ENCODE measurements at places on chromosomes 2 and 18.

GRCh38 chr2:215796140-215796855 lies 217.1 kb downstream of the MREG start:
- DNase-seq, result no peak

DNA sequence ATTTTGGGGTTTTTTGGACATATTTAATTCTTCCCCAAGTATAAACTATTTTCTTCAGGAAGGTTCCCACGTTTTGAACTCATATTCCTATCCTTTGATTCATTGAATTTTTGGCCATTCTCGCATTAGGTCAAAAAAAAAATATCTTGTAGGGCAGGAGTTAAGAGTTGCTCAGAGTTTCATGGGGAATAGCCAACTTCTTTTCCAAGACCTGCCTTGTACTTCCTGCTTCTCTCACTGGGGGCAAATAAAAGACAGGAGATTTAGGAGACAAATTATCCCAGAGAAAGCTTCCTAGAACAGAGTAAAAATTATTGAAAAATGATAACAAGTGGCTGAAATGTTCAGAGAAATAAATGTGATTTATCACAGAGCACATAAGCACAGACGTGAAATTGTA lies 55.2 kb upstream of the BCL11A start:
- DNase-seq, result no peak

DNA sequence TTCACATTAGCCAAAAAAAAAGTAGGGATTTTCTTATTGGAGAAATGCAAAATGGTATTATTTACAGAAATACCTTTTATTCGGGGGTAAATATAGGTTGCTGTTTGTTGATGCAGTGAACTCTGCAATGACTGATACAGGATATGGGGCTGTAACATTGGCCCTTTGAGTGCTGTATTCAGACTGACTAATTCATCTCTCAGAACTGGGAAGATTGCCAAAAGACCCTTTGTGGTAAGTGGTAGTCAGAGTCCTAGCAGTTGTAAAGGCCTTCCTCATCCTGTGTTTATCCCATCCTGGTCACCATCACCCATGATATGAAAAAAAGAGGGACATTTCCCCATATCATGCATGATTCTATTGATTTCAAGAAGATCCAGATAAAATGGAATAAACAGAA lies 14.0 kb upstream of the DCC start:
- no peak for DNase-seq

DNA sequence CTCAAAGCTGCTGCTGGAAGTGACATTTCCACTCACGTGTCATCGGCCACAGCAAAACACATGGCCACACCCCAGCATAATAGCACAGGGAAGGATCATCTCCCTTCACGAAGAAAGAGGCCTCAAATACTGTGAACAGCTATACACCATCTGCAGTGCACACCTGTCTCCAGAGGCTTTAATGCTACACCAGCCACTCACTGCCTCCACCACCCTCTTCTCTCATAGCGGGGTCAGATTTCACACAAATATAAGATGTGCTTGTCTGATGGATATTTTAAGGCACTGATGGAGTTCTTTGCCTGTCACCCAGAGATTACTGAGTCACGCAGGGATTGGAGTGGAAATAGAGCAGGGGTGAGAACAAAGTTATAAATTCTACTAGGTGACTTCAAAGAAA lies 374.0 kb downstream of the ZNF516 start:
- DNase-seq, result no peak

GRCh38 chr2:201773990-201774389 lies 6.7 kb downstream of the ALS2 start:
- no peak for DNase-seq

GRCh38 chr2:85887566-85888019 lies 1.2 kb downstream of the ST3GAL5 start:
- peak; percentile 22 for DNase-seq

GRCh38 chr18:48929941-48930713 lies 20.6 kb downstream of the SMAD7 start:
- DNase-seq, result no peak

DNA sequence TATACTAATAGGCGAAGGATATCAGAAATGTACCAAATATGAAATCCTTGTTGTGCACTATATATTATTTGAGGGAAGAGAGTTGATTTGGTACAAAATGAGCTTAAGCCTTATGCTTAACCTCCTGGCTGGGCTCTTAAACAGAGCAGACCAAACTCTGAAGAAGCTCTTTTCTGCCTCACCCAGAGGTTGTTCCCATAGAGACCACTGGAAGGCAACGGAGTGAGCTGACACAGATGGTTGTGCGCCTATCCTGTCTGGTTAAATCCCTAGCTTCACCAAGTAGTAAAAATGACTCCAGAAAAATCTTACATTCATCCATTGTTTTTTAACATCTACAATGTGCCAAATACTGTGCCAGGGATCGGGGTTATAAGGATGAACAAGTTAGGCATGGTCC lies 55.9 kb upstream of the NOL4 start:
- DNase-seq, result no peak

GRCh38 chr2:63049211-63049969 lies 1.2 kb upstream of the OTX1 start:
- DNase-seq, result no peak

DNA sequence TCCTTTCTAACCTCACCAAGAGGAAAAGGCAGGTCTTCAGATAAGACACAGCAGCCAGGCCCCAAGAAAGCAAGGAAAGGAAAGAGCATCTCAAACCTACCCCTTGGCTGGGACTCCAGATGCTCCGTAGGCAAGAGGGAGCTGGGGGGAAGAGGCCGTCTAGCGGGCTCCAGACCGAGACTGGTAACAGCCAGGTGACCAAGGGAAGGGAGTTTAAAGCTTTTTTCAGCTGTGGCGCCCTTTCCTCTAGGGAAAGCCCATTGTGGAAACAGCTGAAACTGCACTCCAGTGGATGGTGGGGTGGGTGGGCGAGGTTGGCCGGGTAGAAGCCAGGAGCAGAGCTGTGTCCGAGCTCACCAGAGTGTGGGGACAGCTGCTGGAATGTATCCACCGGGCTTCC lies 180.4 kb downstream of the KLHL29 start:
- DNase-seq, result no peak

- DNase-seq, result no peak
Observed at GRCh38 chr18:770583-770961, 41.5 kb downstream of the YES1 start.

DNA sequence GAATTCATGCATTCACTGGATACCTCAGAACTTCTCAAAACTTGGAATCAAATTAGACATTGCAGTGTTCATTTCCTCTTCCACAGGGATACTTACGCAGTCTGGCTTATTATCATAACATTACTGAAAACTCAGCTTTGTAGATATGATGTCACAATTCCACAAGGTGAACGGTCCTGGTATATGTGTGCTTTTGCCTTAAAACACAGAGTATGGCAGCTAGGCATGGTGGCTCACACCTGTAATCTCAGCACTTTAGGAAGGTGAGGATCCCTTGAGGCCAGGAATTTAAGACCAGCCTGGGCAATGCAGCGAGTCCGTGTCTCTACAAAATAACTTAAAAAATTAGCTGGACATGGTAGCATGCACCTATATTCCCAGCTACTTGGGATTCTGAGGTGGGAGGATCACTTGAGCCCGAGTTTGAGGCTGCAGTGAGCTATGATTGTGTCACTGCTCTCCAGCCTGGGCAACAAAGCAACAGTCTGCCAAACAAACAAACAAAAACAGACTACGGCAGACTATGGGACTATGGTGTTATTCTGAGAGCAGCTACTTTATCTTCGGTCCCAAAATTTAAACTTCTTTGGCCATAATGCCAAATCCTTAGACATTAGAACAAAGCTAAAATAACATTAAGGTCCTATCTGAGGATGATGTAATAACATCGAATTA lies 1191.9 kb upstream of the SLC39A10 start:
- no peak for DNase-seq

- no peak for DNase-seq
Observed at GRCh38 chr2:156423674-156424282, 12.4 kb upstream of the GPD2 start.

GRCh38 chr2:60888853-60889252 lies 7.5 kb downstream of the REL start:
- DNase-seq, result no peak

DNA sequence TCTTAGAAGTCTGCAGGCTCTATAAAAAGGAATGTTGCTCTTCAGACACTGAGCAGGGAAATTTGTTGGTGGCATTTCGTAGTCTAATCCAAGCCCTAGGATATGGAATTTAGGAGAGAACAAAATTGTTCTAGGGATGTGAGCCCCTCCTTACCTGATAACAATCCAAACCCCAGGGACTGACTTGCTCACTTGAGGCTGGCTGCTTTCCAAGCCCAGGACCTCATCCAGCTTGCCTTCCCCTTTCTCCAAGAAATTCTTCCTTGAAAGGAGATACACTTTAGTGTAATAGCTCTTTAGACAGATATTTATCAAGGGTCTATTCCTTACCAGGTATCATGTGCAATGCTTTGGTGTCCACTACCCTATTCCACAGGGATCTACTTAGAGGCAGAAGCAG lies 279.8 kb downstream of the C1D start:
- no peak for DNase-seq

GRCh38 chr2:46275995-46276394 lies 21.2 kb upstream of the EPAS1 start:
- no peak for DNase-seq

- no peak for DNase-seq
Observed at GRCh38 chr2:152490686-152491455, 155.9 kb downstream of the FMNL2 start.

GRCh38 chr2:137991078-137991477 lies 26.8 kb downstream of the HNMT start:
- DNase-seq, result no peak

DNA sequence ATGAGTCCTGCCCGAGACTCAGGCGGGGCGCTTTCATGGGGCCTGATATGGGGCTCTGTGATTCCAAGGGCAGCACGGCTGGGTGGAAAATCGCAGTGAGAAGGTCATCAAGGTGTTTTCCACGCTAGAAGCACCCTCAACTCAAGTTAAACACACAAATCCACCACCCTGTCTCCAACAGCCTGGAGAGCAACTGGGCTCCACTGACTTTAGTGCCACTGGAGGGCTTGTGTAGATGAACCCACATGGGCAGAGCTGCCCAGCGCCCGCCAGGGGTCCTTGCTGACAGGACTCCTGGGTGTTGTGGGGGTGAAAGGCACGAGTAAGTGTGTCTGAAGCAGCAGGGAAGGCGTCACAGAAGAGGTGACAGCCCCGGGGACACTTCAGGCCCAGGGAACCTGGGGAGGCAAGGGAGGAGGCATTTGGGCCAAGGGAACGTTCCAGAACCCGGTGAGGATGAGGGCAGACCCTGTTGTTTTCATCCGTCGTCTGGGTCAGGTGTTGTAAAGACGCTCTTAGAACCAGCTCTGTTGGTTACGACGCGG lies 51.8 kb upstream of the CTDP1 start:
- no peak for DNase-seq

GRCh38 chr18:79609841-79610281 lies 69.7 kb upstream of the CTDP1 start:
- no peak for DNase-seq

- no peak for DNase-seq
Observed at GRCh38 chr18:61350578-61350977, 17.3 kb downstream of the CDH20 start.

- DNase-seq, result no peak
Observed at GRCh38 chr2:2845267-2845666, 514.2 kb upstream of the MYT1L start.

DNA sequence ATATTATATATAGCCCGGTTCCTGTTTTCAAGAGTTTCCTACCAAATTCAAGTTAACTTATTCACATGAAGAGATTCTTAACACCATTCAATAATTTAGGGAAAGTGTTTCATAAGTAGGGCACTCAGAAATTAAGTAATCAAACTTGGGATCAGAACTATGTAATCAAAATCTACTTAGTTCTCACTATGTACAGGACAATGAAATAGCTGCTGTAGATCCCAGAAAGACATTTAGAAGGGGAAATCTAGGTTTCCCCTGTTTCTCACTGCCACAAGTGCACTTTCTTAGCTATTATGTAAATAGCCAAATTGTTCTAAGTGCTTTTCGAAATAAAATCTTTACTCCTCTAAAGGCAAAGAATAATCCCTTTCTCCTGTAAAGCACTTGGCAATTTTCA lies 493.6 kb upstream of the SETBP1 start:
- no peak for DNase-seq

Measured in effector memory CD8-positive, alpha-beta T cell (primary cell).